ENCODE measurements at places on chromosomes 7 and 10.

DNA sequence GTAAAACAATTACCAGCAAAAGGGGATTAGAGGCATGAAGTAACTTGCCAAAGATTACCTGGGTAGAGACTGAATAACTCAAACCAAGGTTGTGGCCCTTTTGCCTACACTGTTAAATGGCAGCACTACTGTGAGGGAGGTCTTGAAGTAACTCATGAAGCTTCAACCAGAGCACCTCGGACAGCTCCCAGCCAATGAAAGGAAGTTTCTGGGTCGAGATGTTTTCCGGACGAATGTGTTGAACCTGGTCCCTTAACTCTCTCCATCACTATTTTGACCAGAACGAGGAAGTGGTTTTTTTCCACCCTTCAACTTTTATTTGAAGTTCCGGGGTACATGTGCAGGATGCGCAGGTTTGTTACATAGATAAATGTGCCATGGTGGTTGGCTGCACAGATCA lies 133.6 kb upstream of the PRKCQ start:
- no peak for DNase-seq

DNA sequence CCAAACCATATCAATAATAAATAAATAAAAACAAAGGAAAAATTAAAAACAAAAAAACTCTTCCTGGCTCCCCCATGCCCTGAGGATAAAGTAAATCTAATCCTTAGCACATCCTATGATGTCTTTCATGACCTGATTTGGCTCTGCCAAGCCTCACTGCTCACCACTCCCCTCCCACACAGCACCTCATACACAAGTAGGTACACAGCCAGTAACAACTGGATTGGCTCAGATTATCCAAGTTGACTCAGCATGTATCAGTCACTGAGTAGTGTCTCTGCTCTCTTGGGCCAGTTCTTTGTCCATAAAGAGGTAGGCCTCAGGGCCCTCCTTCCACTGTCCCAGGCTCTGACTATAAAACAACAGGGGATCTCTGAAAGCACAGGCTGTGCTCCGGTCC lies 99.6 kb downstream of the STRA8 start:
- DNase-seq: no peak

DNA sequence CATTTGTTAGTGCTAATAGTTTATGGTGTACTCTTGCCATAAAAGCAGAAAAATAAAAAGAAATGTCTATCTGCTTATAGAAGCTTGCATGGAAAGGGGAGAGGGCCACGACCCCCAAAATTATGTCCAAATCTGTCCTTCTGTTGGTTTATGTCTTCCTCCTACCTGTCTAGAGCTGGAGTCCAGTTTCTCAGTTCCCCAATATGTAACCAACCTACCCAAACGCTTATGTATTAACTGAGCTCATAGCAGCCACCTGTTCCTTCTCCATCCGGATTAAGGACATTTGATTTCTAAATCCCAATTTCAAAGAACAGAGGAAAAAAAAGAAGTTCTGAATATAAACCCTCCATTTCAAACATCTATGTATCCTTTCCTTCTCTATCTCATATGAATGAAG lies 30.3 kb upstream of the TPK1 start:
- DNase-seq: no peak

DNA sequence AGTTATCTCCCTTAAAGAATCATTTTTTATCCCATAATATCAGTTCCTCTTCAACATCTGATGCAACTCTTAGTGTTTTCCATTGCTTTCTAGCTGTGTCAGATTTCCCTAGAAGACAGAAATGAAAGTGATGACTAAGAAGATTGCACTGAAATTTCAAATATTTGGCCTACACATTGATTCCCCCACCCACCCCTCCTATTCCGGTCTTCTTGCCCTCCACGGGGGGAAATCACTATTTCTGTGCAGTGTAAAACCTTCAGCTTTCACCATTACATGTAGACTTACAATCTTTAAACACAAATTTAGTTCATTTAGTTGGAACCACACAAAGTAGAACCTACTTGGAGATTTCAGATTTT lies 63.7 kb upstream of the IL6 start:
- DNase-seq: no peak

GRCh38 chr10:38038107-38038931 lies 27.8 kb downstream of the ZNF33A start:
- no peak for DNase-seq

DNA sequence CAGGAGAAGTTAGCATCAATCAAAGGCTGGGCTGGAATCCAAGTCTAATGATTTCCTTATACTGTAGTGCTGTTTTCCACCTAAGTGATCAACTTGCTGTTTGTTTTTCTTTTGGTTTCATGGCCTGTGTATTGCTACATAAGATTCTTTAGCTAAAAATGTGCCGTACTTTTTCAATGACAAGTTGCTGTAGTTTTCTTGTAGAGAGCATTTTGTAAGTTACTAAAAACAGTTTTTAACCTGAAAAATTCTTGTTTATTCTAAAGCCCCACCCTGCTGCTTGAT lies 1.3 kb downstream of the HELLS start:
- no peak for DNase-seq

DNA sequence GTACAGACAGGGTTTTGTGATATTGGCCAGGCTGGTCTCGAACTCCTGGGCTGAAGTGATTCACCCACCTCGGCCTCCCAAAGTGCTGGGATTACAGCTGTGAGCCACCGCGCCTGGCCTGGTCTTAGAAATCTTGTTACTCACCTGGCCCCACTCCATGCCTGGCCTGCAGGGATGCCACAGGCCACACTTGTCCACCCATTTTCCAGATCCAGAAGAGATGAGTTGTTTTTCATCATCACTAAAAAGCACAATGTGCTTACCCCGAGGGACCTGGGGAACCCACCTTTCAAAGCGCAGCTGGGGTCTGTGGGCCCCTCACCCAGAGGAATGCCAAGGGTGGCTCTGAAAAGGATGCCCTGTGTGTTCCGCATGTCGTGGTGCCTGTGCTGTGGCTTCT lies 134.2 kb downstream of the TACC2 start:
- no peak for DNase-seq

- DNase-seq: no peak
Measured at GRCh38 chr10:24210501-24210900, 1.6 kb downstream of the KIAA1217 start.

- no peak for DNase-seq
Measured at GRCh38 chr7:19915596-19915995, 142.2 kb upstream of the TMEM196 start.

- DNase-seq: no peak
Measured at GRCh38 chr7:26351171-26351570, 59.5 kb downstream of the SNX10 start.

GRCh38 chr7:148547951-148548350 lies 42.6 kb upstream of the C7orf33 start:
- DNase-seq: no peak

DNA sequence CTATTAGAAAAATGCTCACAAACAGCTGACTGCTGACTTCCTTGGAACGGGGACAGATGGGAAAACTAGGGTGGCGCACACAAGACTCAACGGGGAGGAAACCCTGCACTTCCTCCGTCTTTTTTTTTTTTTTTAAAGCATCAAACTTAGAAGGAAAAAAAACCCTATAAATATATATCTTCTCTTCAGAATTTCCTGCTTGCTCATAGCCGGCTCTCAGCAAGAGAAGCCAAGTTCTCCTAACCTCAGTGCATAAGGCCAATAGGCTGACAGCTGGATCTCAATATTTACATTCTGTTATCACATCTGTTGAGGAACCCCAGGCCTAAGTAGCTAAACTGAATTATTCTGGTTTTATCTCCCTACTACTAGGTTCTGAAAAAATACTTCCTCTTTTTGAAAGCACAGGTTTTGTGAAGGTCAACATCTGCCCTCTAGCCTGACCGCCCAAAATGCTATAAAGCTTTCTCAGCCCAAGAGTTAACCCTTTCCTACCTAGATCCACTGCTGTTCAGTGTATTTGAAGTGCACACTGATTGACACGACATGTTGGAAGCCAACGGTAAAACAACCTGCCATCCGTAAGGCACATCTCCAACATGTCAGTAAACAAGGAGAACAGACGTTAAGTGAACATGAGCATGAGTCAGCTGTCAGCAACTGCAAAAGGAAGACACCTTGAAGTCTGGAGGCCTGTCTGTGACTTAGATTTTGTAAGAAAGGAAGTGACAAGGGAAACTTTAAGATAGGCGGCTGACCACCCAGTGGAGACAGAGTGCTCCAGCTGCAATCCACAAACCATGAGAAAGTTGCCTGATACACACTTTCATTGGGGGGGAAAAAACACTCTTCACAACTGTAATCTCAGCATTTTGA lies 83.8 kb downstream of the EBLN1 start:
- no peak for DNase-seq

Data from iPS DF 19.7 (cell line).